ENCODE measurements at places on chromosomes 4 and X.

DNA sequence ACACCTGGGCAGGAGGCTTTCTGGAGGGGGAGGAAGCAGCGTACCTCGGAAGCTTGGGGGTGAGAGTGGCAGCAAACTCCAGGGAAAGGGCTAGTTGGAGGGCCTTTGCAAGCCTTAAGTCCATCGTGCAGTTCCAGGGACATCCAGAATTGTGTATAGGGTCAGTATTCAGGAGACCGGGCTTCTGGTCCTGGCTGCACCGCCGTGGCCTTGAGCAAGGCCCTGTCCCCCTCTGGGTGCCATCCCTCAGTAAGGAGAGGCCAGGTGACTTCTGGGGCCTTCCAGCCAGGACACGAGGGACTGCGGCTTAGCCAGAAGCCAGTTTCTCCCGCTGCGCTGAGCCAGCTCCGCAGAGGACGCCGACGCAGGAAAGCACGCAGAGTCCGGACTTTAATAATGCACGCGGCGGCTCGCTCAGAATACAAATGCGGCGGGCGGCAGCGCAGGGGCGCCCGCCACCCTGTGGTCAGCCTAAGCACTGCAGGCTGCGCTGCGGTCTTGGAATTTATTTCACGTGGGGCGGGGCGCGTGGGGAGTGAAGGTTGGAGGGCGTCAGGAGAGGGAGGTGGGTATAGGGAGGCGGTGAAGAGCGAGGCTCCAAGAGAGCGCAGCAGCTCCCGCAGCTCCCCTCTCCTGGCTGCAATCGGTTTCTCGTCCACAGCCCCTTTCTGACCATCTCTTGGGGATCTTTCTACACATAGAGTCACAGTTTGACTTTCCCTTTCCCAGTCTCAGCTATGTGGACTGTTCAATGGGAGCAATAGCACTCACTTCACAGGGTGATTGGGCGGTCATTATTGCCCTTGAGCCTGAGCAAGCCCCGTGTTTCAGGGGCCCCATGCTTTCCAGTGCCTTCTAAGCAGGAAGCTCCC lies 94.1 kb upstream of the GPR50 start:
- H3K4me3 ChIP-seq, result no peak overlapping the region
- DNase-seq, result no peak
- no peak overlapping the region for H3K27ac ChIP-seq

DNA sequence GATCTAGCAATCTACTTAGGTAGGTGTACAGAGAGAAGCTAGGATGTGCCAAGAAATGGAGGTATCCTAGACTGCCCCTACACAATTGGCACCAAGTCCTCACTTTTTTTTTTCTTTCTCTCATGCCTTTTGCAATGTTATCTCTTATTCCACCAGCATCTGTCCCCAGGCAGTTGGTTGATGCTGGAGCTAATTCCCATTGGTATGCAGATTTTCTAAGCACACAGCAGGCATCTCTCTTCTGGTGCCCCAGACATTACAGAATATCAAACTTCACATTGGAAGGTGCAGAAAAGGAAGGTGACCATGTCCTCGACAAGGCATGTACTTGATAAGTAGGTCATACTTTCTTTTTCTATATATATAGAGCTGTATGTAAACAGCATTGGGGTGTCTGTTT lies 21.6 kb downstream of the LUZP4 start:
- H3K27me3 ChIP-seq, result peaks cover 4% of the 10 kb centered on the region
- no peak overlapping the region for H3K4me3 ChIP-seq
- H3K4me1 ChIP-seq, result no peaks in the 10 kb centered on the region

GRCh38 chr4:92175250-92175649 lies 128.5 kb upstream of the GRID2 start:
- H3K27me3 ChIP-seq, result no peaks in the 10 kb centered on the region
- H3K4me3 ChIP-seq, result no peak overlapping the region
- no peaks in the 10 kb centered on the region for H3K4me1 ChIP-seq
- no peaks in the 10 kb centered on the region for H3K36me3 ChIP-seq
- H3K27ac ChIP-seq, result no peak overlapping the region

GRCh38 chr4:172692701-172693100 lies 475.9 kb upstream of the GALNT7 start:
- H3K27me3 ChIP-seq, result no peaks in the 10 kb centered on the region
- H3K27ac ChIP-seq, result no peak overlapping the region
- no peak for DNase-seq
- H3K36me3 ChIP-seq, result no peaks in the 10 kb centered on the region
- H3K4me3 ChIP-seq, result no peak overlapping the region

GRCh38 chrX:125150231-125150630 lies 169.4 kb upstream of the TEX13C start:
- no peak for DNase-seq
- H3K27ac ChIP-seq, result no peak overlapping the region
- H3K36me3 ChIP-seq, result no peaks in the 10 kb centered on the region
- no peaks in the 10 kb centered on the region for H3K4me1 ChIP-seq
- H3K27me3 ChIP-seq, result no peaks in the 10 kb centered on the region
- no peak overlapping the region for H3K4me3 ChIP-seq

GRCh38 chrX:44828008-44828605 lies 15.7 kb upstream of the DUSP21 start:
- peak; percentile 21 for DNase-seq
- H3K36me3 ChIP-seq, result no peaks in the 10 kb centered on the region
- no peaks in the 10 kb centered on the region for H3K27me3 ChIP-seq

GRCh38 chrX:30819080-30819479 lies 70.0 kb downstream of the TAB3 start:
- H3K36me3 ChIP-seq, result no peaks in the 10 kb centered on the region
- no peaks in the 10 kb centered on the region for H3K4me1 ChIP-seq
- H3K27ac ChIP-seq, result no peak overlapping the region
- no peak overlapping the region for H3K4me3 ChIP-seq
- no peaks in the 10 kb centered on the region for H3K27me3 ChIP-seq
- DNase-seq, result no peak

DNA sequence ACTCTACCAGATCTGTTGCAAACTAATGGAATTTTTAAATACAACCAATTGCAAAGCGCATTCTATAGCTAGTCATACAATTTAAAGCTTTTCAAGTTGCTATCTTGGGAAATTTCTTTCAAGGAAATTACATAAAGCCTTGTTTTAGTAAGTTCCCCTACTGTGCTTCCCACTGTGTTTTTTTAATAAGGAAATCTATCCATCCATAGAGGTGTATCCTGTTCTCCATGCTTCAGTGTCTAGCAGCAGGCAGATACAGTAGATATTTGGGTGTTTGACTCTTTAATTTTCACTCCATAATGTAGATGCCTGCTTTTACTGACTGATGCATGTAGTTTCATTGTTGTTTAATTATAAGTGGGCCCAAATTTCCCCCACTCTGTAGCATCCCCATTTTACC lies 171.6 kb upstream of the POU3F4 start:
- H3K36me3 ChIP-seq, result no peaks in the 10 kb centered on the region
- no peak overlapping the region for H3K4me3 ChIP-seq
- no peaks in the 10 kb centered on the region for H3K27me3 ChIP-seq
- no peak for DNase-seq

- no peak overlapping the region for H3K4me3 ChIP-seq
- H3K4me1 ChIP-seq, result no peaks in the 10 kb centered on the region
- H3K27ac ChIP-seq, result no peak overlapping the region
- H3K36me3 ChIP-seq, result no peaks in the 10 kb centered on the region
These were observed 296.8 kb upstream of the PABPC5 start for GRCh38 chrX:91137883-91138282.

DNA sequence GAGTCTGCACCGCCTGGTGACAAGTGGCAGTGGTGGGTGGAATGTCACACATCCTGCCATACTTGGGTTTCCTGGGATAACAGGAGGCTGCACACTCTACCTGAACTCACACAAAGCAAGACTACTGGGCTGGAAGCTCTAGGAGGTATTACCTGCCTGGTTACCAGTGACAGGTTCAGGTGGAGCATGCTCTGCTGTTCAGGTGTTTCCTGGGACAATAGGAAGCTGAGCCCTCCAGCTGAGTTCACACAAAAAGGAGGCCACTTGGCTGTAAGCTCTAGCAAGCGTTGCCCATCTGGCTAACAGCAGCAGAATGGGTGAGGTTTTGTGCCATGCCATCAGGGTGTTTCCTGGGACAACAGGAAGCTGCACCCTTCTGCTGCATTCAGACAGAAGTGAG lies 17.4 kb upstream of the UGT2B7 start:
- DNase-seq, result no peak
- no peaks in the 10 kb centered on the region for H3K4me1 ChIP-seq
- no peaks in the 10 kb centered on the region for H3K36me3 ChIP-seq
- H3K4me3 ChIP-seq, result no peak overlapping the region
- H3K27me3 ChIP-seq, result no peaks in the 10 kb centered on the region

DNA sequence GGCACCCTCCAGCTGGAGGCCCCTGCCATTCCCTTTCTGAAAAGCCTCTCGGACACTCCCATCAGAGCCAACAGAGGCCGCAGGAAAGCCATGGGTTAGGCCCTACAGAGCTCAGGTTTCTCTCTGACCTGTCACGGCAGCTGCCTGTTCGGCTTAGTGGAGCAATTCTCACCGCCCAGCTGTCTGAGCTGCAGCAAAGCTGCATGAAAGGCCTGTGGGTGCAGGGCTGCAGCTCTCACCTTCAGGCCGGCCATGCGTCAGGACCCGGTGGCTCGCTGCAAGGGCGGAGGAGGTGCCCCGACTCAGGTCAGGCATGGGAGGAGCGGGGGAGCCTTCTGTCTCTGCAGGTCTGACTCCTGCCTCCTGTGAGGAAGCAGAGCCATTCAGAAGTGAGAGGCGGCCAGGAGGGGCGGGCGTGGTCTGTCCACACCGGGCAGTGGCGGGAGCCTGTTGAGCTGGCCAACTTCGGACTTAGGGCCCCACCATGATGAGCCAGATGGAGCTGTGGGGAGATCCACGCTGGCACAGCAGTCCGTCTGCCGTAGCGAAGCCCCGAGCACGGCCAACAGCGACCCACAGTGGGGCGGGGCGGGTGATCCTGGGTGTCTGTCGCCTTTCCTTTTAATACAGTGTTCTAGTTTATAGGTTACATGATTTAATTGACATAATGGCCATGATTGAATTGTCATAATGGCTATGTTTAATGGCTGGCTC lies 23.4 kb downstream of the PDE6B start:
- no peaks in the 10 kb centered on the region for H3K36me3 ChIP-seq
- no peak overlapping the region for H3K27ac ChIP-seq
- no peaks in the 10 kb centered on the region for H3K4me1 ChIP-seq
- H3K27me3 ChIP-seq, result peaks cover 18% of the 10 kb centered on the region
- no peak overlapping the region for H3K4me3 ChIP-seq

Data from keratinocyte (primary cell).